Memory B cell (primary cell): ENCODE measurements at places on chromosomes 5 and 9.

DNA sequence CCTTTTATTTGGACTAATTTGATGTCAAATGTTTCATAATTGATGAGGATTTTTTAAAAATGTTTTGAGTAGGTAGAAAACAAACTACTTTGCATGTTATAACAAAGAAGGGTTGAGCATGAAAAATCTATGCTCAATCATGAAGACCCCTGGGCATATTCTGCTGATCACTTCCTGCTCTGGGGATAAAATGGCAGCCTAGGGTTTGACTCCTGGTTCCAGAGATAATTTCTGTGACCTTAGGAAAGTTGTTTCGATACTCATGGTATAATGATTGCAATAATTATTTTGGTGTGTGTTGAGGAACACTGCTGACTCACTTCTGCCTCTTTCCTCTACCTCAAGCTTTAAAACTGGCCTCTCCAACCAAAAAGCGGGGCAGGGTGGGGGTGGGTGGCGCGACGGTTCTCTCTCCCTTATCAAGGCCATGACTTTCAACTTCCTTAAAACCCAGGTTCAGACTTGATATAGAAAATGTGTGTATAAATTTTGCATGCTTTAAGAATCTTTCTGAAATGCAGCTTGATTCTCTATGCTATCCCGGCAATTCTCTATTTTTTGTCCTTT is 6.0 kb upstream of the PIP5K1B start:
- DNase-seq: no peak

DNA sequence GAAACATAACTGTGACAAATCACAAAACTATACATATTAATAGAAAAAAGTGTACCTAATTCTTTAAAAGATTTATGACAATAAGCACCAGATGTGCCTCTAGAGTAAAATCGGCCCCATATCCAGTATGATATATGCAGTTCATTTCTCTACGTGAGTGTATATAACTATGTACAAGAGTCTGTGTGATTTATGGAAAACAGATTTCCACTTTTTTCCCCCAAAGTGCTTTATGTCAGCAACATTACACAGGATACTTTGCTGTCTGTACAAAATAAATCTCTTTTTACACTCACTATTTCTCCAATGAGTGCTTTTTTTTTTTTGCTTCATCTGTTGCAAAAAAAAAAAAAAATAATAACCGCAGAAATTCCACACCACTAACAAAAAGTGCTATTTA is 298.8 kb upstream of the RFX3 start:
- no peak for DNase-seq

DNA sequence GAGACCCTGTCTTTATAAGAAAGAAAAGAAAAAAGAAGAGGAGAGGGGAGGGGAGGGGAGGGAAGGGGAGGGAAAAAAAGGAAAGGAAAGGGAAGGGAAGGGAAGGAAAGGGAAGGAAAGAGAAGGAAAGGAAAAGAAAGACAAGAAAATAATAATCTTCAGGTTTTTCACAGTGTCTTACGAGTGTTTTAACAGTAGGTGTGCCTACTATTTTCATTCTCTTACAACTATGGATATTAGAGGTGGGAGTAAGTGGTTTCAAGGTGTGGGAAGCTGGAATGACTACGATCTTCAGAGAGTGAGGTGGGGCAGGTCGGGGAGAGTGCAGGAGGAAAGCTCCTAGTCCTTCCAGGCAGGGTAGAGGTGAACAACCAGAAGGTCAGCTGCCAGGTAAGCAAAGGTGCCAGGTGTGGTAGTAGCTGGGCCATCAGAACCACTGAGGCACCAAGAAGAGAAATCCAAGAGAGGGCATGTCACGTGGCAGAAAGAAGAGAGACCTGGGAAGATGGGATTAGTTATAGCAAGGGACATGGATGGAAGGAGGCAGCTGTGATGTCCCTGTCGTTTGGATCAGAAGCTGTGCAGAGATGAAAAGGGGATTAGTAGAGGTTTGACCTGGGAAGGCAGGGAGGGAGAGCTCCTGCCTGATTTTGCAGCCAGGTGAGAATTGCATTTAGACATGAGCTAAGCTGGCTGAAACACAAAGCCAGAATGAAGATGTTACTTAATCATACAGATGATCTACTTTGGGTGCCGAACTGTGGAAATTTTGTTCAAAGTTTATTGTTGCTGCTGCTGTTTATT is 95.4 kb downstream of the OTULIN start:
- no peak for DNase-seq

GRCh38 chr5:180046656-180047055 is 24.9 kb downstream of the RNF130 start:
- no peak for DNase-seq

GRCh38 chr9:89791754-89792153 is 186.9 kb downstream of the GADD45G start:
- DNase-seq: no peak

DNA sequence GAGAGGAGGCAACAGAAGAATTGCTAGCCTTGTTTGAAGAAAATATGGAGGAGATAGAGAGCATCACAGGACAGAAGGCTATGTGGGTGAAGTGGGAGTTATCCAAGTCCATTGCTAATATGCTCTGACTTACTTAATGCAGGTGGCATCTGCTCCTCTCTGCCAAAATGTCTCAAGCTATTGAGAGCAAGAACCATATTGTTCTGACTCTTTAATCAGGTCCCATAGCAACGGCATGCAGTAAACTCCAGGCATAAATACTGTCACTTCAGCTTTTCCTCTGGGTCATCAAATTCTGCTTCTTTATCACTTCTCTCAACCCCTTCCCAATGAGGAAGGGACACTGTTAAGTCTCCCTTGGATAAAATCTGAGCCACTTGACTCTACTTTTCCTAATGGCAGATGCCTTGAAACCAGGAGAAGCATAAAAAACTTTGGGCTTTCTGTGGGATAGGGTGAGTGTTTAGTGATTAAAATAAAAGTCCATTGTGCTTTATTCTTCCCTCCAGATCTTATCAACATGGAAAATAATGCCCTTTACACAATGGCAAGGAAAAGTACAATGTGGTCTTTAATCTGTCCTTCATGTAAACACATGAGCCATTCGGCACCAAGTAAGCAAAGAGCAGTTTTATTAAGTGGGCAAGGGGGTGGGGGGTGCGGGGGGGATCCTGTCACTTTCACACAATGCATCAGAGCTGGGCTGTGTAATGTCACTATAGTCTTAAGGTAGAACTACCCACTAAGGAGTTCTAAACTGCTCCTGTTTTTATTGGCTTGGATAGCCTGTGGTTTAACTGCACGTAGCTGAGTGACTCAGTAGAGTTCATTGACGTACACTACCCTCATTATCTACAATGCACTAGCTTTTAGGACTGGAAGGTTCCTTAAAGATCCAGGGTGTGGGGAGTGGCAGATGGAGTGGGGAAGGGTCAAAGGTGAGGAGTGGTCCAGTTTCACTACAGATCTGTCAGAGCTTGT is 71.0 kb upstream of the TARS1 start:
- no peak for DNase-seq

DNA sequence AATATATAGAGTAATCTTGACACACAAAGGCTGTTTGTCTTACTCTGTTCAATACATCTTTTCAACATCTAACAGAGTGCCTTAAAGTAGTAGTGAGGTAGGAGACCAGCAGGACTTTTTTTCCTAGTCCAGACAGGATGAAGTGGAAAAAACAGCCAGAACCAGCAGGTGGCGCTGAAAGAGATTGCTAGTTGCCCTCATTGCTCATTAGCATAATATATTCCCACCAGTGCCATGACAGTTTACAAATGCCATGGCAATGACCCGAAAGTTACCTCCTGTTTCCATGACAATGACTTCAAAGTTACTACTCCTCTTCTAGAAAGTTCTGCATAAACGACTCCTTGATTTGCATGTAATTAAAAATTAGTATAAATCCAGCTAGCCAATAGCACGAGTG is 387.4 kb downstream of the ACTL7B start:
- DNase-seq: no peak

GRCh38 chr9:110152704-110153374 is 55.1 kb downstream of the C9orf152 start:
- DNase-seq: peak; percentile 33

DNA sequence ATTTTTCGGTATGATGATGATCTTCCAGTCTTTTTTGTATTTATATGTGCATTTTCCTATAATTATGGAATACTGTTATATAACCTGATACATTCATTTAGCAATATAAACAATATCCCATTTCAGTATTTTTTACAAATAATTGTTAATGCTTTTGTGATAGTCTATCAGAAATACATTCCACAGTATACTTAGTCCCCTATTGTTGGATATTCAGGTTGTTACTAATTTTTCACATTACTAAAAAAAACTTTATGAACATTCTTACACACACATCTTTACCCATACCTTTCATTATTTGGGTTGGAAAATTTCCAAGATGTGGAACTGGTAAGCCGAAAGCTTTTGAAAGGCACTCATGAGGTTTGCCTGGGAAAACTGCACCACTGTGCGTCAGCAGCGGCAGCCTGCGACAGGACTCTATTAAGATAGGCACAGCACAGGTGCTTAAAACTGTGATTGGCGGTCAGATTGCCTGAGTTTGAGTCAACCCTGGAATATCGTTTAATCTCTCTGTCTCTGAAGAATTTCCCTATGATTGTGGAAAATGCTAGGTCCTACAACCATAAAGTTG is 147.5 kb upstream of the ERCC6L2 start:
- no peak for DNase-seq

- no peak for DNase-seq
Measured at GRCh38 chr5:154078272-154078671, 39.5 kb downstream of the MFAP3 start.

- no peak for DNase-seq
Measured at GRCh38 chr5:58983526-58984452, 400.9 kb downstream of the RAB3C start.

DNA sequence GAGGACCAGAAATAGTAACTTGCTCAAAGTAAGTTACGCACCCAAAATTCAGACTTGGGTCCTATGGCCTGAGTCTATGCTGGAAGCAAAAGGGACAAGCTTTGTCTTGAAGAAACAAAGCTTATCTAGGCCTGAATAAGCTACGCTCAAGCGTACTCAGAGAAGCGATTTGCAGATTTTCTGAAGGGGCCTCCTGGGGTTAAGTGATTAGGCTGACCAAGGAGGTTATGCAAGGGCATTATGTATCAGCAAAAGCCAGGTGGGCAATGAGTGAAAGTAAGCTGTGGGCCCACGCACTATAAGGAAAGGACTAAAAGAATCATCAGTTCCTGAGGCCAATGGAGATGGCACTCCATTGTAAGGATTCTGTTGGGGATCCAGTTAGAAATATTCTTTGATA is 122.1 kb downstream of the SNX18 start:
- DNase-seq: no peak

DNA sequence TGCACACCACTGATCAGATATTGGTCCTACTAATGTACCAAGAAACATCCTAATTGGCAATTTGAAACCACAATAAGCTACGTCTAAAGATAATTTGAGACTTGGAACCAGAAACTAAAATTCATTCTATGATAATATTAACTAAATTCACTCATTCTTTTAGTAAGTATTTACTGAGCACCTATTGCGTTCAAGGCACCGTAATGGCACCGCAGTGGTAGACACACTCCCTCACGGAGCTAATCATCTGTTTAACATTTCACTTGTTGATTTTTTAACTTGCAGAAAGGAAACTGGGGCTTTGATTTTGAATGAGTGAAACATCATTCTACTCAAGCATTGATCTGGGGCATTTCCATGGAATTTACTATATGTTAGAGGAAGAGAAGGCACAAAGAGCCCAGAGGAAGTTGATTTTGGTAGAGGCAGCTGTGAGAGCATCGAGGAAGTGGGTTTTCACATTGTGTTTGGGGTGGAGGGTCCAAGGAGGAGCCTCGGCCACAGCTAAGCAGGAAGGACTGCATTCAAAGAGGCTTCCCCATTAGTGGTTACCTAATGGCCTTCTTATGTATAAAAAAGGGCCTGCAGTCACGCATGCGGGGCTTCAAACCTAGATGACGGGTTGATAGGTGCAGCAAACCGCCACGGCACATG is 7.1 kb downstream of the RAPGEF1 start:
- DNase-seq: no peak

DNA sequence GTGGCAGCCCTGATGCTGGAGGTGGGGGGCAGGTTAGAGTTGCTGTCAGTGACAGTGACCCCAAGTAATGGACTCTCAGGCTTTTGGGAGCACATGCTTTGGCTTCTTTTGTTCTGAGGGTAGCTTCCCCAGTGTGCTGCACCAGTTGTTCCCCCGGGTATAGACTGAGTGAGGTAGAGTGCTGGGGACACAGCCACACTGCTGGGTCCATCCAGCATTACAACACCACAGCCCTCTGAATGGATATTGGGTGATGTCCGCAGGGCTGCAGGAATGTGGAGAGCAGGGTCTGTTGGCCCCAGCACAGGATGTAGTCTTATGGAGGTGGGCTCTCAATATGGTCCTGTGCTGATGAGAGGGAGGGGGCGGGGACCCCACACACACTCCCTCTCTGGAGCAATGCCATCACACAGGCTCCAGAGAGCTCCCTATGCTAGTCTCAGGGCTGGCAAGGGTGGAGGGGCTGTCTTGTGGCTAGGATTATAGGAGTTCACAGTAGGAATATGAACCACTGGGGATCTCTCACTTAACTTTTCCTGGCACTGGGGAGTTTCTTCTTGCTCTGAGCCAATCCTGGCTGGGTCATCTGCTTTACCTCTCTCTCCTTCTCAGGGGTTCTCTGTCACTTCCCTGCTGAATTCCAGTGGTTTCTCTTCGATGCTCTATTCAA is 20.7 kb downstream of the OSMR start:
- DNase-seq: no peak

GRCh38 chr5:14168793-14169262 is 25.7 kb downstream of the TRIO start:
- DNase-seq: no peak

DNA sequence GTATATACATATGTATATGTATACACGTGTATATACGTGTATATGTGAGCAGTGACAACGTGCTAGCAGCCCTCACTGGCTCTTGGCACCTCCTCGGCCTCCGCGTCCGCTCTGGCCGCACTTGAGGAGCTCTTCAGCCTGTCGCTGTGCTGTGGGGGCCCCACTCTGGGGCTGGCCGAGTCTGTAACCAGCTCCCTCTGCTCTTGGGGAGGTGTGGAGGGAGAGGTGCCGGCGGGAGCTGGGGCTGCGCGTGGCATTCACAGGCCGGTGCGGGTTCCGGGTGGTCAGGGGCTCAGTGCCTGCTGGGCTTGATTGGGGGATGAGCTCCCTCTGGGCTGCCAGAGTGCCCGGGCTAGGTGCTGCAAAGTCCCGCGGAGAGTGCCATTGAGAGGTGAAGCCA is 24.1 kb upstream of the OSMR start:
- DNase-seq: no peak

GRCh38 chr5:173615884-173616576 is 420 bp downstream of the BOD1 start:
- DNase-seq: peak; percentile 73

GRCh38 chr9:109440117-109440515 is 58.0 kb downstream of the PTPN3 start:
- DNase-seq: no peak

- no peak for DNase-seq
Measured at GRCh38 chr5:154214371-154215106, 24.0 kb downstream of the GALNT10 start.

GRCh38 chr5:16791904-16792597 is 144.0 kb downstream of the MYO10 start:
- no peak for DNase-seq
